Gastrocnemius medialis (tissue), 4 donors: ENCODE measurements at places on chromosomes 1 and 21.

GRCh38 chr21:27047658-27048314 is 80.9 kb upstream of the ADAMTS5 start:
- H3K36me3 ChIP-seq: no peaks in the 10 kb centered on the region
- DNase-seq: no peak
- no peaks in the 10 kb centered on the region for H3K4me1 ChIP-seq
- H3K4me3 ChIP-seq: no peak overlapping the region

DNA sequence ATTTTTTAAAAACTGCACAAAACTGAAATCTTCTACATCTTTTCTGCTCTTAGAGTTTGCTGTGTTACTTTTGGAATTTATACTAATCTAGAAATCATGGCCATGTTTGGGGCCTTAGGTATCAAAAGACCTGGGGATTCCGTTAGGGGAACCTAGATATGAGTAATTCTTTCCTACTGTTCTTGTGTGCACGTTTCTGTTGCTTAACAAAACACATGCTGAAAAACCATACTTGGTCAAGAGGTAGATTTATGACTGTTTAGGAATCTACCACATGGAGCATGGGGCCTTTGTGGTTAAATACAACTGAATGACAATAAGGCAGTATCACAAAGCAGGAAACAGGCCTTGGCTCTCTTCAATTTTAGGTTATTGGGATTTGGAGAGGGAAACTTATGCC is 291.9 kb upstream of the USP25 start:
- no peaks in the 10 kb centered on the region for H3K36me3 ChIP-seq
- no peak overlapping the region for H3K27ac ChIP-seq
- H3K4me3 ChIP-seq: no peak overlapping the region
- no peaks in the 10 kb centered on the region for H3K27me3 ChIP-seq

DNA sequence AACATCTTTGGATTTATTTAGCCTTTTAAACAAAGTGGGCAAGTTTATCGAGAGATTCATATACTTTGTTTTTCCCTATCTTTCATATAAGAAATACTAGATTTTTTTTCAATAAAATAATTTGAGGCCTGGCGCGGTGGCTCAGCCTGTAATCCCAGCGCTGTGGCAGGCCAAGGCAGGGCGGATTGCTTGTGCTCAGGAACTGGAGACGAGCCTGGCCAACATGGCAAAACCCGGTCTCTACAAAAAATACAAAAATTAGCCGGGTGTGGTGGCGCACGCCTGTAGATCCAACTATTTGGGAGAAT is 1.6 kb upstream of the CDC14A start:
- H3K4me3 ChIP-seq: peak overlapping the region; percentile 98
- H3K4me1 ChIP-seq: peaks cover 20% of the 10 kb centered on the region
- H3K36me3 ChIP-seq: no peaks in the 10 kb centered on the region
- H3K27me3 ChIP-seq: no peaks in the 10 kb centered on the region
- no peak for DNase-seq
- peak overlapping the region; percentile 89 for H3K27ac ChIP-seq

DNA sequence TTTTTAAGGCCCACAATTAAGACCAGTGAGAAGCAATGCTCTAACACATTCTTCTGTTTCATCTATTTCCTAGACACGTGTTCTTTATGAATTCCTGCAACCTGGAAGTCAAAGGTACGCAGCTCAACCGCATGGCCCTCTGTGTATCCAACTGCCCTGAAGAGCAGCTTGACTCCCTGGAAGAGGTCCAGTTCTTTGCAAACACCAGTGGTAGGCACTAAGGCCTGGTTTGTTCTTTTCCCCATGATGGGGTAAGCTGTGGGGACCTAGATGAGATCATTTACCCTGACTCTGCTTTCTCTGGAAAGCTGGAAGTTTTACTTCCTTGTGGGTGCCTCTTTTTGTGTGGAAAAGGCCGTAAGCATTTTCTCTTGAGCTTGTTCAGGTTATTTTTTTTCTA is 7.3 kb downstream of the SLC44A3 start:
- no peak overlapping the region for H3K4me3 ChIP-seq
- H3K4me1 ChIP-seq: no peaks in the 10 kb centered on the region
- no peaks in the 10 kb centered on the region for H3K27me3 ChIP-seq

- H3K27me3 ChIP-seq: no peaks in the 10 kb centered on the region
- H3K4me3 ChIP-seq: no peak overlapping the region
- H3K4me1 ChIP-seq: no peaks in the 10 kb centered on the region
- H3K36me3 ChIP-seq: no peaks in the 10 kb centered on the region
Observed at GRCh38 chr1:22044690-22045420, 7.7 kb upstream of the CDC42 start.

DNA sequence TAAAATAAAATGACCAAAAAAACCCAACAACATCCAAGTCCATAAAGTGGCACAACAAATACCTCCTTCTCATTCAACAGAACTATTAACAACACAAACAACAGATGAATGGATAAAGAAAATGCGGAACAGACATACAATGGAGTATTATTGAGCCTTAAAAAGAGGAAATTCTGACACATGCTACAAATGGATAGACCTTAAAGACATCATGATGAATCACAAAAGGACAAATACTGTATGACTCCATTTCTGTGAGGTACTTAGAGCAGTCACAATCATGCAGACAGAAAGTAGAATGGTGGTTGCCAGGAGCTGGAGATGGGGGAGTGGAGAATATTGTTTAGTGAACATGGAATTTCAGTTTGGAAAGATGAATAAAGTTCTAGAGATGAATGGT is 42.6 kb downstream of the EYA3 start:
- H3K4me1 ChIP-seq: no peaks in the 10 kb centered on the region
- H3K36me3 ChIP-seq: peaks cover 38% of the 10 kb centered on the region
- no peaks in the 10 kb centered on the region for H3K27me3 ChIP-seq
- DNase-seq: no peak
- H3K27ac ChIP-seq: no peak overlapping the region

DNA sequence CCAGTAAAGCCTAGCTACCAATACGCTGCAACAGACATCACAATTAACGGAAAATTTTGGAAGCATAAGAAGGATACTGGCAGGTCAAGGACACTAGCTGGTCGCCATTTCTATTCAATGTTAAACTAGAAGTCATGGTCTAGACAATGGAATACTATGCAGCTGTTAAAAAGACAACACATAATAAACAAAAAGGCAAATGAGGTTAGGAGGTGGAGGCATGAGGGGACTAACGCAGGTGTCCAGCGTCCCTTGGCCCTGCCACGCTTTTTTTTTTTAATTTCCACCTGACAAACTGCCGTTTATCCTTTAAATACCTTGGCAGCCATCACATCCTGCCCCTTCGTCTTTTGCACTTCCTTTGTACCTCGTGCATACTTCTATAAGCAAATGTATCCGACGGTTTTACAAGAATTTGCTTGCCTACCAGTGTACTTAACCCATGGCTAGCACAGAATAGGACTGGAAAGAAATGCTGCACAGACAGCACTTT is 698 bp upstream of the SLC22A15 start:
- peak overlapping the region; percentile 38 for H3K27ac ChIP-seq
- no peaks in the 10 kb centered on the region for H3K4me1 ChIP-seq
- peak overlapping the region; percentile 53 for H3K4me3 ChIP-seq
- peaks cover 34% of the 10 kb centered on the region for H3K27me3 ChIP-seq
- no peak for DNase-seq

GRCh38 chr1:204829133-204829825 is 41.4 kb upstream of the NFASC start:
- no peaks in the 10 kb centered on the region for H3K36me3 ChIP-seq
- H3K4me3 ChIP-seq: peak overlapping the region; percentile 31
- peaks cover 20% of the 10 kb centered on the region for H3K27me3 ChIP-seq
- H3K27ac ChIP-seq: no peak overlapping the region
- DNase-seq: no peak
- no peaks in the 10 kb centered on the region for H3K4me1 ChIP-seq

DNA sequence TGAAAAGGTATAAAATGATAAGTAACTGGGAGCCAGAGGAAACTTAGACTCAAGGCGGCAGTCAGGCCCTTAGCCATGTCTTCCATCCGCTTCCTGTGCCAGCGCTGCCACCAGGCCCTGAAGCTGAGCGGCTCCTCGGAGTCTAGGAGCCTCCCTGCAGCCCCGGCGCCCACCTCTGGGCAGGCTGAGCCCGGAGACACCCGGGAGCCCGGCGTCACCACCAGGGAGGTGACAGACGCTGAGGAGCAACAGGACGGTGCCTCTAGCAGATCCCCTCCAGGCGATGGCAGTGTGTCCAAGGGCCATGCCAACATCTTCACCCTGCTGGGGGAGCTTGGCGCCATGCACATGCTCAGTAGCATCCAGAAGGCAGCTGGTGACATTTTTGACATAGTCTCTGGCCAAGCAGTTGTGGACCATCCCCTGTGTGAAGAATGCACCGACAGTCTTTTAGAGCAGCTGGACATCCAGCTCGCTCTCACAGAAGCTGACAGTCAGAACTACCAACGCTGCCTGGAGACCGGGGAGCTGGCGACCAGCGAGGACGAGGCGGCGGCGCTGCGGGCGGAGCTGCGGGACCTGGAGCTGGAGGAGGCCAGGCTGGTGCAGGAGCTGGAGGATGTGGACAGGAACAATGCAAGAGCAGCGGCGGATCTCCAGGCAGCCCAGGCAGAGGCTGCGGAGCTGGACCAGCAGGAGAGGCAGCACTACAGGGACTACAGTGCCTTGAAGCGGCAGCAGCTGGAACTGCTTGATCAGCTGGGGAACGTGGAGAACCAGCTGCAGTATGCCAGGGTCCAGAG is at the start of gene BECN2:
Gene BECN2 (plus strand): TSS at position 76 of the 803 bp plus-strand sequence. CDS start 0 bp downstream, at position 76.
- H3K27ac ChIP-seq: no peak within 1 kb of the TSS
- H3K27me3 ChIP-seq: no peaks in the 10 kb centered on the region
- no peaks in the 10 kb centered on the region for H3K4me1 ChIP-seq
- H3K36me3 ChIP-seq: no peaks in the 10 kb centered on the region
- H3K4me3 ChIP-seq: no peak within 1 kb of the TSS

GRCh38 chr1:92922356-92923035 is 38.8 kb downstream of the DIPK1A start:
- H3K27me3 ChIP-seq: no peaks in the 10 kb centered on the region
- H3K36me3 ChIP-seq: no peaks in the 10 kb centered on the region
- peak overlapping the region; percentile 37 for H3K27ac ChIP-seq
- H3K4me3 ChIP-seq: peak overlapping the region; percentile 1
- peaks cover 16% of the 10 kb centered on the region for H3K4me1 ChIP-seq

DNA sequence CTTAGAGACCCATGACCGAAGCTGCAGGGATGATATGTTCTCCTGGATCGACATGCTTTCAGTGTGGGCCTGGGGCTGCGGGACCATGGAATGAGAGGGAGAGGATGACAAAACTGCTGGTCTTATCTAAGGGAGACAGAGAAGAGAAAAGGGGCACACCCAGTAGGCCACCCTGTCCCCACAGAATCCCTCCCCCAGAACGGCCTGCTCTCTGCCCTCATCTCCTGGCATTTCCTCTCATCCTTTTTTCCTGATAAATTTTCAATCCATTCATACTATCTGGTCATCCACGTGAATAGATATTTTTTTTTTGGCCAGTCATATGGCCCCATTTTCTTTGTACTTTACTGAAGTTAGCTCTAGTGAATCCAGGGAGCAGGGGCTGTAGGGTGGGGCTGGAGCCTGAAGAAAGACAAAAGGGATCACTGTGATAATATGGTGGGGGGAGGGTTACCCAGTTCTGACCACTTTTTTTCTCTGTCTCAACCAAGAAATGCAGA is at the start of gene PKLR:
Gene PKLR (minus strand): TSS at position 97 of the 500 bp plus-strand sequence. CDS start 43 bp downstream, at position 54.
- H3K27me3 ChIP-seq: no peaks in the 10 kb centered on the region
- no peak for DNase-seq
- no peak within 1 kb of the TSS for H3K4me3 ChIP-seq

DNA sequence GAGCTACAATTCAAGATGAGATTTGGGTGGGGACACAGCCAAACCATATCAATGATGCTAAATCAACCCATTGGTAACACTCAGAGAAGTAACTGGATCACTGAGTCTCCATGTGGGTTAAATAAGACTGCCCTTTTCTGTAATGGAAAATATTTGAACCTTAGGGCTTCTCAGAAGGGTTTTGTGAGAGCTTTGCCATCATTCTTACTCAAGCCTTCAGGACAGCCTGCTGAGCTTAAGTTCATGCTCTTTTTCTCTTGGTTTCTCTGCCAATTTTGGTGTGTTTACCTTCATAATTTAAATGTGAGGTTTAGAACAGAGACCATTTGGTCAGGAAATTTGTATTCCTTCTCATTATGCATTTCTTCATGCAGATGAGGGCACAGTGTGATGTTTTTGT is 74.7 kb downstream of the DISC1 start:
- no peaks in the 10 kb centered on the region for H3K4me1 ChIP-seq
- no peak overlapping the region for H3K27ac ChIP-seq
- DNase-seq: no peak
- H3K36me3 ChIP-seq: no peaks in the 10 kb centered on the region
- no peak overlapping the region for H3K4me3 ChIP-seq

GRCh38 chr21:42147386-42148020 is 71.4 kb upstream of the ABCG1 start:
- H3K36me3 ChIP-seq: no peaks in the 10 kb centered on the region
- no peak for DNase-seq
- no peaks in the 10 kb centered on the region for H3K4me1 ChIP-seq
- no peak overlapping the region for H3K27ac ChIP-seq
- H3K27me3 ChIP-seq: no peaks in the 10 kb centered on the region
- no peak overlapping the region for H3K4me3 ChIP-seq

GRCh38 chr1:54543729-54544496 is 4.1 kb upstream of the ACOT11 start:
- H3K36me3 ChIP-seq: no peaks in the 10 kb centered on the region
- H3K4me3 ChIP-seq: no peak overlapping the region
- H3K27ac ChIP-seq: no peak overlapping the region
- no peak for DNase-seq
- no peaks in the 10 kb centered on the region for H3K27me3 ChIP-seq
- H3K4me1 ChIP-seq: peaks cover 18% of the 10 kb centered on the region
